NCI-H524 (cell line): ENCODE measurements at places on chromosomes 1 and 21.

DNA sequence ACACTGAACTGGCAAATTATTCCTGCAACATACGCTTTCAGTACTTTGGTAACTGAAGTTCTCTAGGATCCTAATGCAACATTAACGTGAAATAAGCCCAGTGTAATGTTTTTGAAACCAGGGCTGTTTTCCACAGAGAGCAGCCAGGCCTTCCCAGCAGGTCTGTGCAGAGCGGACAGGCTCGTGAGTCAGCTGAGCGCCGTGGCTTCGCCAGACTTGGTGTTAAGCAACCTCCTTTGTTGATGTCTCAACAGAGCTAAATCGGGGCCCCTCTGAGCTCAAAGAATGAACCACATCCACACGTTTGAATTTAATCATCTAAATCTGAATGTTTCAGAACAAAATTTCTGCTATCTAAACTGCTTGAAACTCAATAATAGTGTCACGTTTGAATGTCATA is 181.8 kb upstream of the FMN2 start:
- no peak for DNase-seq

DNA sequence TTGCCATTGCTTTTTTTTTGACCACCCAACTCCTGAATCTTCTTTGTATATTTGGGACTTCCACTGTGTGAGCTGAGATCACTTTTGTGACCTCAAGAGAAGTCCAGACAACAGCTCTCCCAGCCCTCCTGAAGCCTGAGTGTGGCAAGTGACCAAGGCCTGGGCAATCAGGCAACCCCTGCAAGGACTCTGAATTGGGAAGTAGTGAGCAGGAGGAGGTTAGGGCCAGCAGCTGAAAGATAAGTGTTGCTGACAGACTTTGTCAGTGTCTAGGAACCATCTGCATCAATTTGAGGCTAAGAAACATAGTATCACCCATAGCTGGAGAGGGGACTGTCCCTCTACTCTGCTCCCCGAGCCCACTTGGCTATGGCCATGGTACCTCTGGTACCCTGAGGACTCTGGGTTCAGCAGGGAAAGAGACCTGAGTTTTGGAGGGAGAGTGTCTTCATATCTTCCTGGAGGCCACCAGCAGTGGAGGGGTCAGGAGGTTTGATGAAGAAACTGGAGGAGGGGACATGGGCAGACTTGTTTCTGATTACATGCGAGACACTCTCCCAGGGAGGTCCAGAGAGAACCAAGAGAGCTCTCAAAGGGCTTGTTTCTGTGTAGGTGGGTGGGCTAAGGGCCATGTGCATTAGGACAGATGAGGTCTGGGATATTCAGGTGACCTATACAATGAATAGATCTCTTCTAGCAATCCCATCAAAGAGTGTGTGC is 147.0 kb upstream of the DNAH14 start:
- DNase-seq = no peak

DNA sequence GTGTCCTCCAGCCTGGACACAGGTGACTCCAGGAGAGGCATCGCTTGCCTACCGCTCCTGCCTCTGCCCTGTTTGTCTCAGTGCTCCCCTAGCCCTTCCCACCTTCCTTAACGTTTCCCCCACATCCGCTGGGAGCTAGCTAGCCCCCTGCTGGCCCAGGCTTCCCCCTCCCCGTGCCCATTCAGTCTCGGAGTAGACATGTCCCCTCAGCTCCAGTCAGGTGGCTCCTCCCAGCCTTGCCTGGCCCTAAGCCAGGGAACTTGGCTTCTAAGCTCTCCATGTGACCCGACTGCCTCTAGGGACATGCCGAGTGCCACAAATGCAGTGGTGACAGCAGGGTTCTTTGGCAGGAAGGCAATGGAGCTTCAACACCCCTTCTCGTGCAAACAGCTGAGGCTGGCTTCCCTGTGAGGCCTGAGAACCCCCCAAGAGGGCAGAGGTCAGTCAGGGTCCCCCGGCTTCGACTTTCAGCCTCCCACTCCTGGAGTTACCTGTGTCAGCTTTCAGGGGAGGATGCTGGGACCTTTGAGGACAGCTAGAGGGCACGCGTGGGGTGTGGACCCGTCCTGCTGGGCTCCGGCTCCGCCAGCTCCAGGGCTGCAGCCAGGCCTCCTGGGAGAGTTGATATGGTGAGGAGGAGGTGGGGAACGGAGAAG is 16.2 kb downstream of the DRAXIN start:
- DNase-seq = peak; percentile 93

DNA sequence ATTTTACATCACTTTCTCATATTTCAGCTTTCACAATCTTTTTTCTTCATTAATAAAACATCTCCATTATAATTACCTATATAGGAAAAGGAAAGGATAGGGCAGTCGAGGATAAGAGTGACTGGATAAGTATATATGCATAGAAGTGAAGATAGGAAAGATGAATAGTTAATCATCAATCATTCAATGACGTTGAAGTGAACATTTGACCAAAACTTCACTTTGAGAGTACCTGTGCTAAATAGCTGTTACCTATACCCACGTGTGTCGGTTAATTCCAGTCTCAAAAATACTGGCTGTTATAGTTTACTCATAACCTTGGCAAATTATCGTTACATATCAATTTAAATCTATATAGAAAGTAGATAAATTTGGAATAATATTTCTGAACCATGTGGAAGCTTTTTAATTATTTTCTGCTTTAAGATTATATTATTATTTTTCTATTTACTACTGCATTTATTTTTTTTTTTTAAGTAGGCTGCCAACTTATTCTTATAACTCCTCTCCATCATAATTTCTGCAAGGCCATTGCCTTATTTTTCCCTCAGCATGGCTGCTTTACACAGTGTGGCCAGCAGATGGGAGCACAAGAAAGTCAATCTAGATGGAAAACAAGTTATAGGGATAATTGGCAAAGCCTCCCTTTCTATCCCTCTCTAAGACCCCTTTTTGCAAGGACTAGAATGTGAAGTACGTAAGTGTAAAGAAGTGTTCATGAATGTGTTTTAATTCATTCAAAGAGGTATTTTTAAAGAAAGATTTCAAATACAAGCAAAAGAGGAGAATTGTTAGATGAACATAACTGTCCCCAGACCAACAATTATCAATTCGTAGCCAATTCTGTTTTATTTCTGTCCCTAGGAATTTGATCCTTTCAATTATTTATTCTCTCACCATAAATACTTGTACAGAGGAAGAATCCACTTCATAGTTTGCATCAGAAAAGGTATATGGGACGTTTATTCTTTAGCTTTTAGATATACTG is 290.4 kb downstream of the KCNT2 start:
- peak; percentile 1 for DNase-seq

GRCh38 chr1:205585835-205586785 is 45.7 kb downstream of the ELK4 start:
- DNase-seq = no peak

DNA sequence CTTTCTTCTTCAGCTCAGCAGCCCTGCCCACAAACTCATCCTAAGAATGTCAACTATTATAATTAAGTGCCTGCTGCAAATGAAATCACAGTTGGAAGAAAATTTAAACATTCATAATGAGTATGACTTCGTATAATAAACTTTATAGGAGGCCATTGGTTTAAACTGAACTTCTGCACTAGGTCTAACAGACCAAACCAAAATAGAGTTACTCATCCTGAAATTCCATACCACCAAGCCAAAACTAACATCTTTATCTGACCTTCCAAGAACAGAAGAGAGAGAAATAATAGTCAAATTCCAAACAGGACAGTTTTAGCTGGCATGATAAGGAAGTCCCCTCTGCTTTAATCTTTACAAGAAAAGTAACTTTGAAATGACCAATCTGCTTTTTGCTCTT is 472.4 kb upstream of the PRMT6 start:
- DNase-seq = no peak

GRCh38 chr1:204563307-204563706 is 47.1 kb downstream of the MDM4 start:
- no peak for DNase-seq

DNA sequence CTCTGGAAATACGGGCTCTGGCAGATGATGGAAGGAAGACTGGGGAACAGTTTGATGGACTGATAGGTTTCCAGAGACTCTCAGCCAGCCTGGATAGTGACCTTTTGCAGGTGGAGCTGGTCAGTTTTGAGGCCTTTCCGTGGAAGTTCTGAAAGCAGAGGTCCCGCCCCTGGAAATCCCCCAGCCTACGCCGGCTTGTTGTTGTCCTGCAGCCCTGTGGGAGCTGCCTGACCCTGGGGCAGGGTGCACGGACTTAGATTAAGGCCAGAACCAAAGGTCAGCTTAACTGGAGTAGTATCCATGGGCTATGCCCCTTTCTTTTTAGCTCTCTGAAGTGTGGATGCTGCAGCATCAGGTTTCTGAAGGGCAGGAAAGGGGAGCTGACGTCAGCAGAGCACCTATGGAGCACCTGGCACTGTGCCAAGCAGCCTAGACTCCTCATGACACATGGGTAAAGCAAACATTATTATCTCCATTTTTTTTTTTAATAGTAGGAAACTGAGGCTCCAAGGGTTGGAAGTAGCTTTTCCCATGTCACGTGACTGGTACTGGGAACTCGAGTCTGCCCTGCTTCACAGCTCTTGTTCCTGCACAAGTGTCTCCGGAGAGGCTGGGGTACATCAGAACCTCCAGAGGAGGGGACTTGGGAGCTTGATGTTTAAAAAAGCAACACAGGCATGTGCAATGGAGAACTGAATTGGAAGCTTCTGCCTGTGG is 38.5 kb downstream of the IER5 start:
- DNase-seq = peak; percentile 70

- no peak for DNase-seq
Measured at GRCh38 chr1:4598561-4598960, 55.8 kb upstream of the AJAP1 start.

DNA sequence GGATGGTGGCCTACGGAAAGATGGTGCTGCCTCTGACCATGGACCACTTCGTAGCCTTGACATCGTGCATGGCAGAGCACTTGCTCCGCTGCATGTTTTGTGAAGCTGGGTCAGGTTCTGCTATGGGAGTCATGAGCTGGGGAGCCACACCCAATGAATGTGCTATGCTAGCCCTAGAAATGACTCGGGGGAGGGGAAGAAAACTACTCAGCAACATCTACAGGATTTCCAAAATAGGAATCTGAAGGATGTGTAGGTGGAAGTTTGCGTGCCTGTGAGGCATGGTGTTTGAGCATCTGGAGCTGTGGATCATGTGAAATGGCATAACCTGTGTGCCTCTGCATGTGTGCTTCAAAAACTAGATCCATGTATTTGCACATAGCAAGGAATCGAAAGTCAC is 247.3 kb downstream of the CACNA1E start:
- DNase-seq = no peak

- peak; percentile 92 for DNase-seq
Measured at GRCh38 chr1:36576551-36577110, 93.9 kb upstream of the CSF3R start.

DNA sequence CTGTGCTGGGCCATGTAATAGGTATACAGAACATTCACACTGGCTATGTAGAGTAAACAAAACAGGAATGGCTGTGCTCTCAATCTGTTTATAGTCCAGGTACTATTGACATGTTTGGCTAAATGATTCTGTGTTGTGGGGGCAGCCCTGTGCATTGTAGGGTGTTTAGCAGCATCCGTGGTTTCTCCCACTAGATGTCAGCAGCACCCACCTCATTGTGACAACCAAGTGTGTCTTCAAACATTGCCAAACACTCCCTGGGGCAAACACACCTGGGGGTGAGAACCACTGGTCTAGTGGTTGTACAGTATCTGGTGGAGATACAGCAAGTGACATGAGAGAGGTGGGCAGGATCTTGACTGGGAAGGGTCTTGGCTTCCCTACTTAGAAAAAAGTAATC is 80.4 kb upstream of the SPATA6 start:
- peak; percentile 42 for DNase-seq

- no peak for DNase-seq
Measured at GRCh38 chr1:47324682-47325081, 8.9 kb upstream of the CMPK1 start.

GRCh38 chr1:202031796-202032195 is 21.4 kb downstream of the ELF3 start:
- DNase-seq = no peak

DNA sequence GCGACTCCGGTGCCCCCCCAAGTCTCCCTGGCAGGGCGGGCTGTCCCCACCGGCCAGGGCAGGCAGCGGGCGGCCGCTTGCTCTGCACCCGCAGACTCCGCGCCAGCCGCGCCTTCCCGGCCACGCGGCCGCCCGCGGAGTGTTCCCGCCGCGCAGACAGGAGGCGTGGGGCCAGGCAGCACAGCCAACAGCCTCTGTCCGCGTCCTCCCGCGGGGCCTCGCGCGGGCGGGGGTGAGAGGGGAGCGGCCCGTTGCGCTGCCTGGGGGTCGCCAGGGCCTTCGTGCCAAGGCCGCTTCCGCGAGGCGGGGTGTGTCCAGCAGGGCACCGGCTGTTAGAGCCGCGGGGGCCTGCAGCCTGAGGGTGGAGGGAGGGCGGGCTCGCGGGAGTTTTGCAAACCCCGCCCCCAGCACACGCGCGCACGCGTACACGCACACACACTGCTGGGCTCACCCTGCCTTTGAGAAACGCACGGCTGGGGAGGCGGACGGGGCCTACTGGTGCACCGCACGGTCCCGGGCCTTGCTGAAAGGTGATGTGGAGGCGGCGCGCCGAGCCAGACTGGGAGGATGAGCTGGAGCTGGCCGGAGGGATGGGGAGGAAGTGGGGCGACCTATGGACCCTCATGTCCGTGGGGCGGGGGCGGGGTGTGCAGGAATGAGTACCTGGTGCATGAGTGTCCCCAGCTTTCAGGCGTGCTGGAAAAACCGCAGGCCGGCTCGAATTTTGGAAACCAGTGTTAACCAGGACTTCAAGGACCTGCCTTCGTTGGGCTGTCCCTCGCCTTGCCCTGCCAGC is 41.5 kb downstream of the KIAA1614 start:
- no peak for DNase-seq

DNA sequence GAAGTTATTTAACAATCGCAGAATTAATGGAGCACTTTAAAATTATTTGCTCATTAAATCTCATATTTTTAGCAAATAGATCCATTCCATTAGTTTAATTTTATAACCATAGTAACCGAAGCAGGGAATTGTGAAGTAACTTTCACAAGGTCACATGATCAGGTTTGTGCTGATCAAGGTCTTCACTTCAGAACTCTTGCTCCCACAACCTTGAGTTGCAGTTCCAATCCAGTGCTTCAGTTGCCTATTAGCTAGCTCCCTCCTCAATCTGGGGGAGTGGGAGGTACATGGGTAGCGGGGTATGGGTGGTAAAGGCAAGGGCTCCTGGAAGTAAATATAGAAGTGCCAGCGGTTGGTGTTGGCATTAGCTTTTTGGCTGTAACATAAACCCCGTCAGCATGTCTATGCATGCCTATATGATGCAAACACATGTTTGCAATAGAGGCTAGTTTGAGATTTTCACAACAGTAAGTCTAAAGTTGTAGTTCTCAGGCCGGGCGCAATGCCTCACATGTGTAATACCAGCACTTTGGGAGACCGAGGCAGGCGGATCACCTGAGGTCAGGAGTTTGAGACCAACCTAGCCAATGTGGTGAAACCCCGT is 5.8 kb downstream of the ATP5IF1 start:
- DNase-seq = no peak

GRCh38 chr1:161739865-161740566 is 9.6 kb upstream of the DUSP12 start:
- no peak for DNase-seq

- DNase-seq = no peak
Measured at GRCh38 chr1:61102041-61102440, 19.7 kb downstream of the NFIA start.
